ENCODE measurements at places on chromosomes 3 and 15. TPM values are rescaled to one million over a fixed set of nuclear protein-coding genes. Genes with fewer than 3 reads are reported as not detected.
A peak's percentile ranks its signal among the peaks of the same experiment; 100 is the strongest.

GRCh38 chr3:4418156-4418555 lies 48.9 kb downstream of the SUMF1 start:
- no peak for DNase-seq

- no peak for DNase-seq
Observed at GRCh38 chr3:129908417-129908816, 14.9 kb upstream of the TMCC1 start.

DNA sequence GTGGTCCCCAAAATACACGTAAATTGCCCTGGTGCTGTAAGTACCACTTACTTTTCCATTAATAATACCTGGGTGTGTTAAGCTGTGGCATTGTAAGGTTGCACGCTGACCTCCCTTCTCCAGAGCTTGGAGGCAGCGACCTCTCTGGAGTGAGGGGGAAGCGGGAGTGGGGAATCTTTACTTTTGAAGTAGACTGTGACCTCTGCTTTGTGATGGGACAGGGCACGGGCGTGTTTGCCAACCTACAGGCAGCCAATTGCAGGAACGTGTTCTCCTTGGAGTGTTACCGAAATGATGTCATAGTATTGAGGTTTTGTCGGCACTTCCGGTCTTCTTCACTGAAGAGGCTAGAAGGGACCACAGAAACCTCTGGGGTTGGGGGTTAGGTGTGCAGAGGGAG lies 227.3 kb upstream of the C2CD4B start:
- no peak for DNase-seq

Gene SAMD7
- not detected for total RNA-seq

Gene FYTTD1
- 49.4 TPM for total RNA-seq

DNA sequence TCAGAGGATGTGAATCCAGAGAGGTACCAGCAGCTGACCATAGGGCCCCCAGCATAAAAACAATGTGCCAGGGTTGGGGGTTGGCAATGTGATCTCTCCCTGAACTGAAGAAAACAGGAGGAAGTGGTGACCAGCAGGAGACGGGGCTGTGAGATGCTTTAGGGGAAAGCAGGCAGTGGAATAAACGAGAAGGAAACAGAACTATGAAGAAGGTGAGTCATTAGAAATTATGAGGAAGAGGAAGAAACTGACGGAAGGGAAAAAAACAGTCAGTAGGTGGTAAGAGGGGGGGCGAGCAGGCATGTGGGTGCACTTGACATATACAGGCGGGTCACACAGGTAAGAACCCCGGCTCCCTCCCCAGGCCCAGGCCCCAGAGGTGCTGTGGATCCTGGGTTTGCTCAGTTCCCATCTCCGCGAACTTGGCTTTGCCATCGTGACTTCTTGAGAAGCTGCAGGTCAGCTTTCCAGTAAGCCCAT lies 42.2 kb upstream of the B3GNT5 start:
- peak; percentile 27 for DNase-seq

GRCh38 chr15:68730471-68730919 lies 90.2 kb downstream of the ANP32A start:
- no peak for DNase-seq

DNA sequence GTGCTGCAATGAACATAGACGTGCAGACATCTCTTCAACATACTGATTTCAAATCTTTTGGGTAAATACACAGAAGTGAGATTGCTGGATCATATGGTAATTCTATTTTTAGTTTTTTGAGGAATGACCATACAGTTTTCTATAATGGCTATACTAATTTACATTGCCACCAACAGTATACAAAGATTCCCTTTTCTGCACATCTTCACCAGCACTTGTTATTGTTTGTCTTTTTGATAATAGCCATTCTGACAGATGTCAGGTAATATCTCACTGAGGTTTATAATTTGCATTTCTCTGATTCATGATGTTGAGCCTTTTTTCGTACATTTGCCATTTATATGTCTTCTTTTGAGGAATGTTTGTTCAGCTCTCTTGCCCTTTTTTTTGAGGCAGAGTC lies 30.5 kb downstream of the TOPAZ1 start:
- no peak for DNase-seq

DNA sequence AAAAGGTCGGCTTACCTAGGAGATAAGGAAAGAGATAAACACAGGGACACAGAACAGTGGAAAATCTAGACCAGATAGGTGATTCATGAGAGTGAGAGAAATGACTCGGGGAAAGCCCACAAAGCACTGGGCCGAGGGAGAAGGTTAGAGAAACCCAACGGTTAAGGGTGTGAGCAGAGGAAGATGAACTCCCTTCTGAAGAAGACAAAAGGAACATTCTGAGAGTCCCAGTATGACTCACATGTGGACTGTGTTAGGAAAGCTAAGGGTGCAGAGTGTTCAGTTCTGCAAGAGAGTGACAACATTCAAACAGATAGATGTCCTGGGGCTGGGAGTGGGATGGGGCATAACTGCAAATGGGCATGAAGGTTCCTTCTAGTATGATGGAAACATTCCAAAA lies 83.0 kb downstream of the CNTN3 start:
- no peak for DNase-seq

DNA sequence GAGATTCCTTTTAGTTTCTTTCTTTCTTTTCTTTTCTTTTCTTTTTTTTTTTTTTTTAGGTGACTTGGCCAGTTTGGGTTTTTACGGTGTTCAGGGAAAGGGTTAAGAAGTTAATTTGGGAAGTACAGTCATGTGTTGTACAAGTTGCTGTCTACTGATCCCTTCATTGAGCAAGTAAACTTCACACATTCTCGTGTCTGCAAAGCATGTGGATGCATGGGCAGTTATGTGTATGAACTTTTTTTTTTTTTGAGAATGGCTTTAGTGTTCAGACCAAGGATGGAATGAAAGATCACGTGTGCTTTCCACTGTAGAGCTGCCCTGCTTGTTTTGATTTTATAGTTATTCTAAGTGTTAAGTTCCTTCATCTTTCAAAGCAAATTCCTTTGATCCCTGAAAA lies 132.3 kb downstream of the PGPEP1L start:
- DNase-seq, result no peak

Gene IL17RE
- total RNA-seq, result 1.4 TPM

- DNase-seq, result no peak
Observed at GRCh38 chr15:79089331-79089889, 1.2 kb downstream of the RASGRF1 start.

Gene CPNE9
- 0.90 TPM for total RNA-seq

Gene FAM107A
- total RNA-seq, result 1.2 TPM

DNA sequence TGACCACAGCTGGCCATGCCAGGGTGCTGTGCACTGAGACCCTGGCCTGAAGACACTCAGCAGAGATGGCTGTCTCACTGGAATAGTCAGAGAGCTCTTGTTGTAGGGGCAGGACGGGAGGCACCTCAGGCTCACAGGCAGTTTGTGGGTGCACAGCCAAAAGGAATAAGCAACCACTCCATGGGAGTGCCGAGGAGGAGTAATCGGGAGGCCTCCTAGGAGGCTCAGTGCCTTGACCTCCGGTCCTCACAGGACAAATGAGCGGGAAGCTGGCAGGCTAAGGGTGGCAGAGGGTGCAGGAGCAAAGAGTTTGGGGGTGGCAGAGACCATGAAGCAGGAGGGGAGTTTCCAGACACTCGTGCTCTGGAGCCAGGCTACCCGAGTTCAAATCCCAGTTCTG lies 81.7 kb downstream of the SMAD6 start:
- DNase-seq, result no peak

DNA sequence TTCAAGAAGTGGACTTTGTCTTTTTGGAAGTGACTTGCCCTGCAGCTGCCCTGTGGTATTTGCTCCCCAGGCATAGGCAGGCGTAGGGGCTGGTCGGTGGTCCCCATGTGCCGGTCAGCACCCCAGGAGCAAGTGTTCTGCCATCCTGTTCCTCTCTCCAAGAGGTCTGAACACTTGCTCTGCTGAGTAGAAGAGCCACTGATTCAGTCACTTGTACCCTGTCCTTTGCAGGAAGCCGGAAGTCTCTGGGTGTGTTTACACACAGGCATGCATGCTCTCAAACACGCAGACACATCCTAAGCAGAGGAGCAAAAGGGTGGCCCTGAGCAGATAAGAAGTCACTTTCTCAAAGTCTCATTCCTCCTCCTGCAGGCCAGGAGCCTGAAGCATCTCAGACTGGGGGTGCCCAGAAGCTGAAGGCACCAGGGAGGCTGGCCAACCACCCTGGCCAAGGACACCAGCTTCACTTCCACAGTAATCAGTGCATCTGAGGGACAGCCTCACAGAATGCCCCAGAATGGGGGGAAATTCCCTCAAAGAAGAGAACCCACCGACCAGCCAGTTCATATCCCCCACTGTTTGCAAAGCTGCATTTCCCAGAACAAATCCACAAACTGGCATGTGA lies 88.7 kb upstream of the POMGNT2 start:
- DNase-seq, result no peak

Gene CMTM8
- 11.7 TPM for total RNA-seq

- DNase-seq, result no peak
Observed at GRCh38 chr15:45919806-45920205, 285.0 kb downstream of the SQOR start.

DNA sequence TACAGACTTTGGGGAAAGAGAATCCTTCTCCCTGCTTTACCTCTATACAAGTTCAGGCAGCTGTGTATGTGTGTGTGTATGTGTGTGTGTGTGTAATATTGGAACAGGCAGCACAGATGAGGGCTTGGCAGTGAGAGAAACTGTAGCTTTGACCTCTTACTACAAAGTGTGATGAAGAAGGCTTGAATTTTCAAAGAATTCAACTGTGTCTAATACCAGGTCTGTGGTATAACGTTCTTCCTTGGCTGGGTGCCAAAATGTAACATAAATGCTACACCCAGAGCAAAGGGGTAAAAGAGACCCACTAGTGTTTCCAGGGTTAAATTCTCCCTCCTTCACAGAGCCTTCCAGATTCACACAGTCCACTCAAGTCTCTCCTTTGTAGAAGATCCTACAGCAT lies 51.1 kb downstream of the CHST2 start:
- no peak for DNase-seq

GRCh38 chr15:59138243-59138642 lies 33.3 kb downstream of the CCNB2 start:
- peak; percentile 61 for DNase-seq

GRCh38 chr15:84725001-84725491 lies 9.1 kb upstream of the SEC11A start:
- DNase-seq, result peak; percentile 24

DNA sequence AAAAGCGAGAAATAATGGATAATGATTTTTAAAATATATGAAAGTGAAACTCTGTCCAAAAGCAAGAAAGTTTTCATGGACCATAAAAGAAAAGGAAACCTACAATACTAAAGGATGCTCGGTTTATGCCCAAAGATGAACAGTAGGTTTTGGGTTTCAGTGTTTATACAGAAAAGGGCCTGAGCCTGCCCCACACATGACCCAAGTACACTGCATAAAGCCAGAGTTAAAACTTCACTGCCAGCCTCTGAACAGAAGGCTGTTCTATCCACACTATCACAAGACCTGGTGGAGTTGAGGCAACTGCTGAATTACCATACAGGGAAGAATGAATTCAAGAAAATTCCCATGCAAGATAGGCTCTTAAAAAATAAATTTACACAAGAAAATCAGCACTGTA lies 165.2 kb downstream of the MECOM start:
- DNase-seq, result no peak

Gene TRIM42
- total RNA-seq, result not detected

Gene CAV3
- not detected for total RNA-seq

Gene ACP3
- total RNA-seq, result 3.1 TPM

DNA sequence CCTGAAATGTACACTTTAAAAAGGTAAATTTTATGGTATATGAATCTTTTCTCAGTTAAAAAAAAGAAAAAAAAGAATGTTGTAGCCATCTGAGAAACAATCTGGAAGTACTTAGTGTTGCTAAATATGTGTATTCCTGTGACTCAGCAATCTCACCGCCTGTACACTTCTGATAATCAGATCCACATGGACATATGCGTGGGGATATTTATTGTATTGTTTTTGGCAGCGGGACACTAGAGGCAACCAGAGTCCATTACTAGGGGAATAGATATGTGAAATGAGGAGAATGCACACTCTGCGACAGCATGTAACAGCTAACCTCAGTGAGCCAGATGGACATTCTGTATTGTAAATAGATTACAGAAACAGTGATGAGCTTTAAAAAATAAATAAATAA lies 65.4 kb downstream of the AQP9 start:
- no peak for DNase-seq

DNA sequence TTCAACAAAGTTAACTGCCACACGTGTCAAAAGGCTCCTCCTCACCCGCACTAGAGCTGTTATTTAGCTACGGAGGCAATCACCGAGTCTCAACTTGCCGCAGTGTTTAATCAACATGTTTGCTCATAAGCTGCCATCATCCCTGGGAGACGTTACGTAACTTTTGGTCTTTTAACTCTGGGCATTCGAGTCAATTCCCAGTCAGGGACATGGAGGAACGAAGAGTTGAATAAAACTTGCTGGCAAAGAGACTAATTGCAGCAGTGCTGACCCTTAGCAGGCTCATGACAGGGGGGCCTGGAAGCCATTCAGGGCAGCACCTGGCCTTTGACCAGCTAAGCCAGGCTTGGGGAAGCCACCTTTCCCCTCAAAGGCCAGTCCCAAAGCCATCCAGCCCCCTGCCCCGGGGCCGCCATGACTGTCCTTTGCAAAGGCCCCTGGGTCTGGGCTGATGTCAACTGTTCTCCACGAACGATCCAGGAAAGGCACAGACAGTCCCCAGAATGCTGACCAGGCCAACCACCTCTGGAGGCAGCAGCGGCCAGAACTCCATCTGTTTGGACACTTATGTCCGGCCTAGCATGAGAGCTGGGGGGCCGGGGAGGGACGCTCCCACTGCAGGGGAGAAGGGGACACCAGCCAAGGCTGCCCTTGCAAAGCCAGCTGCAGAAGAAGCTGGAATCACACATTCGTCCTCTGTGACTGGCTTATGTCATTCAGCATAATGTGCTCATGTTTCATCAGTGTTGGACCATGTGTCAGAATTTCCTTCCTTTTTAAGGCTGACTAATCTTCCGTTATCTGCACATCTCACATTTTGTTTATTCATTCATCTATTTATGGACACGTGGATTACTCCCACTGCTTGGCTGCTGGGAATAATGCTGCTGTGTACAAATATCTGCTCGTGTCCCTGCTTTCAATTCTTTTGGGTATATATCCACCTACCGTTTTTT lies 43.7 kb downstream of the PCSK6 start:
- peak; percentile 10 for DNase-seq

DNA sequence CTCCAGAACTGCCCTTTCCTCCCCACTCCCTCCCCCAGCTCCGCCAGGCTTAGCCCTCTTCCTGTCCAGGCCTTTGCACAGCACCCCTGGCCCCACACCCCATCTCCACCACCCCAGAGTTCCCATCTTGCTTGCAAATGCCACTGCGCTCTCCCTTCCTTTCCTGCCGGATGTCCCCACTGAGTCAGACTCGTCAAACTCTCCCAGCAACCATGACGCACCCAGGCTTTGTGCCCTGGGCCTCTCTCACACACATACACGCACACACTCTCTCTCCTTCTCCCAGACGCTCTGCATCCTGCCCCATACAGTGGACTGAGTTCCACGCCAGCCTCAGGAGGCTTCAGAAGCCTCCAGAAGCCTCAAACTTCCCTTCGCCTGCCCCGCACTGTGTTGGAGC lies 2.8 kb upstream of the CCDC9B start:
- DNase-seq, result peak; percentile 31

Gene CMTM6
- 62.5 TPM for total RNA-seq

DNA sequence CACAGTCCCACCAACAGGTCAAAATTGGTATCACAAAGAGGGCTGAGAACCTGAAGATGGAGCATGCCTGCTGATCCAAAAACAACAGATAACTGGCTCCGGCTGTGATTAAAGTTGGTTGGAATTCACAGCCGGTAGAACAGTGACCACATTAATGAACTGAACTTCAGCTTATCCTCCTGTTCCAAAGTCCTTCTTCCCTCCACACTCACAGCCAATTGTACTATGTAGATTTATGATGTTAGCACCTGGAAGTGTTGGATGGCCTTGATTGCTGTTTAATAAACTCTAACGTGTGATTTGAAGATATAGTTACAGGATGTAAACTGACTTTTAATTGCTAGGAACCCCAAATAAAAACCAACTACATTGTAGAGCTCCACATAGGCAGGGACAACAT lies 367.3 kb upstream of the FRG2C start:
- DNase-seq, result no peak
